Left cardiac atrium (tissue), 4 donors: ENCODE measurements at places on chromosomes 7 and 10. TPM values are rescaled to one million over a fixed set of nuclear protein-coding genes. Genes with fewer than 3 reads are reported as not detected.

DNA sequence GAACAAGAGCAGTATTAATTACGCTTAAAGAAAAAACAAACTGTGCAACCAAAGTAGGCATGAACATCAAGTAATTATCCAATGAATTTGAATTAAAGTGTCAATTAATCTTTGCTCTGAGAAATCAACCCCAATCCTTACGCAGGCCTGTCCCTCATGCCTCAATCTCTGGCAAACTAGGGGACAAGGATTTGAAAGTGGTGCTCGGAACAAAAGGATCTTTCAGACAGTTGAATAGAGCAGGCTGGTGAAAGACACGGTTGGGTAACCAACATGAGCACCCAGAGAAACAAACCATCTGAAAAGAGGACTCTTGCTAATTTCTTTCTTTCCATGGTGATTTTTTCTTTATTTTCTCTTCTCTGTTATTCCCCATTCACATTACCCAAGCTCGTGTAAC is 203.5 kb upstream of the PHF14 start:
- no peak for DNase-seq

GRCh38 chr7:42162560-42163325 is 74.3 kb downstream of the GLI3 start:
- no peak for DNase-seq

- DNase-seq, result no peak
These were observed 37.6 kb upstream of the COL1A2 start for GRCh38 chr7:94357076-94357475.

DNA sequence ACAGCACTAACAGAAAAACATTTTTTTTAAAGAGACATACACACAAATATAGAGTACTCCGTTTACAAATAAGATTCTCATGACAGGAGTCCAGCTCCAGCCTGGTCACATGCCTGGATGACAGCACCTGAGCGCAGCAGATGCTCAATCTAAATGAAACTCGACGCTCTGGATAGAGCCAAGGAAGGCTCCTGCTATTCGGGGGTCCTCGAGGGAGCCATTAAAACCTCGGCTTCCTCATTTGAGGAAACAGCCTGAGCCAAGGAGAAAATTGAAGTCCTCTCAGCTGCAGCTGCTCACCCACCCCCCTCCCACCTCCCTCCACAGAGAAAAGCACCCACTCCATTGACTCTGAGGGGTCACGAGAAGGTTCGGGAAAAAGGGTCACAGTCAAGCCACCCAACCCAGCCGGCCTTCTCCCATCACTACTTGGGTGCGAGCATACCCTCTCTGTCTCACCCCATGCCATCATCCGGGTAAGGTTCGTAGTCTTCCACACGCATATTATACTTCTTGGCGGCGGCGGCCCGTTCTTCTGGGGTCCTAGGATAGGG is 673 bp downstream of the NDUFB8 start:
- DNase-seq, result peak; percentile 27

GRCh38 chr10:124229201-124229988 is 136.0 kb upstream of the CHST15 start:
- DNase-seq, result no peak

- peak; percentile 78 for DNase-seq
These were observed 162.9 kb downstream of the GRK5 start for GRCh38 chr10:119370111-119370741.

- DNase-seq, result no peak
These were observed 133.1 kb upstream of the PRSS1 start for GRCh38 chr7:142616121-142616643.

GRCh38 chr7:155071121-155071651 is 1.1 kb downstream of the HTR5A start:
- DNase-seq, result no peak

- no peak for DNase-seq
These were observed 23.7 kb upstream of the DDC start for GRCh38 chr7:50588937-50589336.

GRCh38 chr10:123563581-123563855 is 102.6 kb upstream of the GPR26 start:
- DNase-seq, result no peak

- DNase-seq, result no peak
These were observed 2.6 kb upstream of the CSGALNACT2 start for GRCh38 chr10:43135656-43136055.

GRCh38 chr10:87659571-87660483 is at the start of gene PAPSS2:
PAPSS2 (plus strand) TSS chr10:87659878; CDS start chr10:87659982, 104 bp downstream.
- DNase-seq, result peak; percentile 77

- DNase-seq, result no peak
These were observed 166.6 kb downstream of the VTI1A start for GRCh38 chr10:112613620-112614019.

DNA sequence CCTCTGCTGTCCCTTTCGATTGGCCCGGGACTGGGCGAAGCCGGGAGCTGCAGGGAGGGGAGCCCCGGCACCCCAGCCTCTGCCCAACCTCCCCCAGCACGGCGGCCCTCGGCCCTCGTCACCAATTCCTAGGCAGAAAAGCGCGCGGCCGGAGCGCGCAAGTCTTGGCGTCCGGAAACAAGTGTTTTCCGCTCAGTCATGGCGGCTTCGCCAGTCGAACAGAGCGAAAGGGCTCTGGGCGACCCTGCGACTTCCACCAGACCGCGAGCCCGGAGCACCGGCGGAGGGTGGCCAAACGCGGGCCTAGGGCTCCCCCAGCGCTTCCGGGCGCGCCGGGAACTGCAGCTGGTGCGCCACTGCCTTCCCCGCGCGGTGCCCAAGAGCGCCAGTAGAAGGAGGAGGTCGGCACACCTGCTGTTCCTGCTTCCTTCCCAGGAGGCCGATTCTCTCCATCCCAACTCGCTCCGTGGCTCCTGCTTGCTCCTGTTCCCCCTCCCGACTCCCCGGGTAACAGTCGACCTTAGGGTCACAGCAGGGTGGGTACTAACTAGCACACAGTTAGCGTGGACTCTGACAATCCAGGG is 729.9 kb downstream of the ZWINT start:
- peak; percentile 76 for DNase-seq

- no peak for DNase-seq
These were observed 235.9 kb downstream of the HGF start for GRCh38 chr7:81533931-81534330.

DNA sequence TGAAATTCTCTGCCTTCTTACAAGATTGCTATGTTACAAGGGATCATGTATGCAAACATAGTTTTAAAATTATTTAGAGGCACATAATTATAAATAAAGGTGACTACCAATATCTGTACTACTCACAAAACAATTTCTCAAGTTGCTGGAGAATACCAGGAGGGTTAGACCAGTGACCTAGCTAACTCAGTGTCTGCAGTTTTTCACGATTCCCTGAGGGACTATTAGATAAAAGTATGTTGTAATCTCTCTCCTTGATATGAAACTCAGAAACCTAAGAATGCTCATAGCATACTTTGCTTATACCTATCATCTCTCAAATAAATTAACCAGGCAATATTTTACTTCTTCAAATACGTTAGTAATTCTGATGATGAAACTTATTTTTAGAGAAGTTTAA is 534.0 kb upstream of the ANKRD30A start:
- DNase-seq, result no peak

DNA sequence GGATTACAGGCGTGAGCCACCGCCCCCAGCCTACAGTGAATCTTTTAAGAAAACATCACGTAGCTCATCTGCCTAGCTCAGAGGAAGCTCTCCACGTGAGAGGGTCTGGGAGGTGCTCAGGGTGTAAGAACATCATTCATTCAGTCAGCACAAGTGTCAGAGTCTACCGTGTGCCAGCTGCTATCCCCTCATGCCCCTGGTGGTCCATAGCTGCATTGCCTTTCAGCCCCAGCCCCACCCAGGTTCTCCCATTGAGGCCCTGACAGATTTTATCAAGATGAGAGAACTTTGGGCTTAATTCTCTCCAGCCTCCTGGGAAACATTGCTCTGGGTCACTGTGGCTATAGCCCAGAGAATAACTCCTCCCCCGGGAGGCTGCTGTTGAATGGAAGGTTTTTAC is 45.1 kb downstream of the ZNF503 start:
- DNase-seq, result no peak

Gene CCDC3
- total RNA-seq, result 8.7 TPM

Gene HELLS
- 3.5 TPM for total RNA-seq

Gene TWIST1
- total RNA-seq, result 3.2 TPM

Gene BTAF1
- 12.0 TPM for total RNA-seq

Gene ADRA2A
- 4.3 TPM for total RNA-seq

Gene DPYSL4
- 1.4 TPM for total RNA-seq

Gene BICC1
- total RNA-seq, result 14.2 TPM

Gene EGFR
- 23.3 TPM for total RNA-seq
